ENCODE measurements at places on chromosomes 7 and 10.

GRCh38 chr7:155916926-155917655 is 104.8 kb upstream of the SHH start:
- DNase-seq, result no peak

GRCh38 chr10:28317760-28318159 is 14.9 kb upstream of the MPP7 start:
- DNase-seq, result no peak

DNA sequence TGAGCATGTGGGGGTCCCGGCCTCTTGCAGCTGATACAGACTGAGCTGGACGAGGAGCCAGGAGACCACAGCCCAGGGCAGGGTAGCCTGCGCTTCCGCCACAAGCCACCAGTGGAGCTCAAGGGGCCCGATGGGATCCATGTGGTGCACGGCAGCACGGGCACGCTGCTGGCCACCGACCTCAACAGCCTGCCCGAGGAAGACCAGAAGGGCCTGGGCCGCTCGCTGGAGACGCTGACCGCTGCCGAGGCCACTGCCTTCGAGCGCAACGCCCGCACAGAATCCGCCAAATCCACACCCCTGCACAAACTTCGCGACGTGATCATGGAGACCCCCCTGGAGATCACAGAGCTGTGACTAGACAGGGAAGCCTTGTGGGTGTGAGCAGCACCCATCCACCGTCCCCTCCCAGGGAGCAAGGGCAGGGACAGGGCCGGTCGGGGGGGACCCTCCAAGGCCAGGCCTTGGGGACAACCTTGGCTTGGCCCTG is 36.1 kb downstream of the PSAP start:
- no peak for DNase-seq

DNA sequence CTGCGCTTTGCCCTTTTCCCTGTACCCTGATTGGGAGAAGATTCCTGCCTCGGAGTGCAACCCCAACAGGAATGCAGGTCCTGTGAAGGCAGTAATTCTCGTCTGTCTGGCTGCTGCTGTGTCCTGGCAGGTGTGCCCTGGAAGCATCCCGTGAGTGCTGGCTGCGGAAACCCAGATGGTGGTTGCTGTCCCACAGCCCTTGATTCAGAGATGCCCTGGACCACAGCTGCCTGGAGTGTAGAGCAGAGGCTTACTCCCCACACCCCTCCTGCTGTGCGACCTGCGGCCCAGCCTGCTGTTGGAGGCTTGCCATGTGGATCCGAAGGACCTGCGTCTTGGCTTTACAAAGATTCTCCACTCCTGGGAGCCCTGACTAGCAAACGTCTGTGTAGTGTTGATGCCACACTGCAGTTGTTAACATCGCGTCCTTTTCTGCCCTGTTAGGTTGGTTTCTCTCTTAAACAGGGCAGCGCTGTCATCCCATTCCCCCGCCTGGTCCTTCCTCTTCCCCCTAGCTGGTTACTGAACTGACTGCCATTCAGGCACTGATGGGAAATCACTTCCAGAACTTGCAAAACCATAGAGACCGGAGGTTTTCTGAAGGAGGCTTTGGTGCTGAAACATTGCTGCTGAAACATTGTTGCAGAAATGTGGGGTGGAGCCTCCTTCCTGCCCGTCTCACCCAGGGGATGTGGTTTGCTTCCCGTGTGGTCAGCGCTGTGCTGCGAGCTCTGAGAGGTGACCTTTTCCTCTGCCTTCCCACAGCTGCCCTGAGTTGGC is 53.3 kb downstream of the DNAJB6 start:
- DNase-seq, result no peak

Data from NCI-H1436 treated with DMSO at 0.1 percent for 48 hours (cell line).